CD4-positive, alpha-beta T cell treated with Interleukin-1 beta for 1 hour (primary cell): ENCODE measurements at places on chromosomes 13 and 19.

GRCh38 chr19:50745221-50745620 is 22.1 kb downstream of the CLEC11A start:
- no peak for DNase-seq

GRCh38 chr19:49773663-49774350 is 7.0 kb downstream of the AP2A1 start:
- DNase-seq, result no peak

GRCh38 chr13:21800837-21801616 is 130.2 kb downstream of the FGF9 start:
- no peak for DNase-seq

- DNase-seq, result no peak
Observed at GRCh38 chr19:50844296-50844935, 10.3 kb upstream of the KLK3 start.
